ENCODE measurements at places on chromosomes 5 and 9.

- no peak for DNase-seq
These were observed 480.0 kb downstream of the NR2F1-AS1 start for GRCh38 chr5:93100976-93101375.

DNA sequence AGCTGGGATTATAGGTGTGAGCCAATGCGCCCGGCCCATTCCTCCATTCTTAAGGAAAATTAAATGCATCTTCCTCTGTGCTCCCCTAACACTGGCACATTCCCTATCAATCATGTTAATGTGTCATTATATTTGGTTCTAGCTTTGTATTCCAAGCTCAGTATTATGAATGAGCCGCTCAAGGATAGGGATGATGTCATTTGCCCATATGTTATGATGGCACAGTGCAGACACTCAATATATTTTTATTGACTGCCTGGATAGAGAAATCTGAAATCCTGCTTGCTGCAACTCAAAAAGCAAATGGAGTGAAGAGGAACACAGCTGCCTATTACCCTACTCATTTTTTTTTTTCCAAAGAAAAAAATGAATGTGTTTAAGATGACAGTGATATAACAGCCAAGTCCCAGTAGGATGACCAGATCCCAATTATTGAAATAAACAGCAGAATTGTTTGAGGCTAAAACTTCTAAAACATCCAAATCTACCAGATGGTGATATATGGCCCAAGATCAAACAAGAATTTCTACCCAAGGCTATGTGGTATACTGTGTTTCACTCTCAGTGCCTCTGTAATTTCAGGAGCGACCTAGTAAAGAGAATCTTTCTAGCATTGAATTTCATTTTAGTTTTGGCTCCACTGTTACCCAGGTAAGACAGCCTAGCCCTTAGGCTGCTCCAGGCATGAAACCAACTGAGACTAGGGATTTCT, 16.3 kb downstream of the SUSD1 start:
- no peak for DNase-seq

DNA sequence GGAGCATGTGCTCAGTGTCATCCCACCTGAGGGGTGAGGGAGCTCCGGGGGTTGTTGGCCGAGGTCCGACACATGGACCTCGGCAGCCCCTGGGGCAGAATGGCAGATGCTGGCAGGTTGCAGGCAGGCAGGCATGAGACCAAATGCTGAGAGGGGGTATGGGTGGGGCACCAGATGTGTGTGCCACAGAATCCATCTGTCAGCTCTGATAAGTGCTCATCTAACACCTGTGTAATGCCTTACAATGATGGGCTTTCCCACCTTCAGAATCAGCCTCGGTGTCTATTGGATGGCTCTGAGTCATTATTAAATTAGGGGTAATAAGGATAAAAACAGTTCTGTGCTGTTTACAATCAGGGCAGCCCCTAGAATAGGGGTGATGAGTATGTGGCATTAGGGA, 73.1 kb upstream of the SAP30L start:
- DNase-seq = no peak

GRCh38 chr5:87499478-87500410, 87.0 kb upstream of the CCNH start:
- DNase-seq = no peak

Measured in GM13976 (cell line).